Stimulated activated CD4-positive, alpha-beta T cell treated with anti-CD3 and anti-CD28 coated beads, Interleukin-4, amount 100 ng/mL, for 48 hours (primary cell): ENCODE measurements at places on chromosomes 5 and 9.

DNA sequence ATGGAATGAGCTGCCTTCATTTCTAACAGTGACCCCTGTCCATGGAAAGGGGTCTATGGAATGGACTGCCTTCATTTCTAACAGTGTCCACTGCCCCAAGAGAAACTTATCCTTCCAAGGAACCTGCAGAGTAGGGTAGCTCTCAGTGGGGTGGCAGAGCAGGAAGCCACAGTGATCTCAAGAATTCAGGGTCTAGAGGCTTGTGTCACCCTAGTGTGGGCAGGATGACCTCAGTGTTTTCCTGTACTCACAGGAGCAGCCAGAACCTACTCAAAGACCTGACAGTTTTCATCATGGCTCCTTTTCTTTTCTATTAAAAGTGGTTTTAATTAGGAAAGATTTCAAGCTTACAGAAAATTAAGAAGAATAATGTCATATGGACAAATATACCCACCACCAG is 27.5 kb downstream of the SEC61B start:
- DNase-seq: no peak

- no peak for DNase-seq
Measured at GRCh38 chr5:40477856-40478546, 201.7 kb upstream of the PTGER4 start.

DNA sequence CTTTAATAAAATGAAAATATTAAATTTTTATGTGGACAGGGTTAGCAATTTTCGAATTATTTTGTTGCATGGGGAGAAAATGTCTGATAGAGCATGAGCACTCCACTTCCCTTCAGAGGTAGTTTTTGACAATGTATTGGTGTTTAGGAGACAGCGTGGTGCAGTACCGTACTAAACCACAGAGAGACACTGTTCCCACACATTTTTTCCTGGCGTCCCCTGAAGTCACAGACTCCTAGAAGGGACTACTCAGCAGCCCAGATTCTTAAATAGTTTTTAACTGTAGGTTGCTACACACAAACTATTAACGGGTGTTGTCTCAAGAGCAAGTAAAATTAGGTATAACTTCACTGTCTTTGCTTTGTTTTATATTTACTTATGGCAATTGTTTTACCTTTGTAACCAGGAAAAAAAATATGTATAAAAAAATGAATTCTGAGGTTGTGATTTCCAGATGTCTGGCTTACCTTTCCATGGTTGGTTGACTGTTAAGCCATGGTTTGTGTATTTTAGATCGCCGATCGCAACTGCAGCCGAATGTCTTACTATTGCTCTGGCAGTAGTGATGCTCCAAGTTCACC is 171.2 kb downstream of the DOCK8 start:
- no peak for DNase-seq

DNA sequence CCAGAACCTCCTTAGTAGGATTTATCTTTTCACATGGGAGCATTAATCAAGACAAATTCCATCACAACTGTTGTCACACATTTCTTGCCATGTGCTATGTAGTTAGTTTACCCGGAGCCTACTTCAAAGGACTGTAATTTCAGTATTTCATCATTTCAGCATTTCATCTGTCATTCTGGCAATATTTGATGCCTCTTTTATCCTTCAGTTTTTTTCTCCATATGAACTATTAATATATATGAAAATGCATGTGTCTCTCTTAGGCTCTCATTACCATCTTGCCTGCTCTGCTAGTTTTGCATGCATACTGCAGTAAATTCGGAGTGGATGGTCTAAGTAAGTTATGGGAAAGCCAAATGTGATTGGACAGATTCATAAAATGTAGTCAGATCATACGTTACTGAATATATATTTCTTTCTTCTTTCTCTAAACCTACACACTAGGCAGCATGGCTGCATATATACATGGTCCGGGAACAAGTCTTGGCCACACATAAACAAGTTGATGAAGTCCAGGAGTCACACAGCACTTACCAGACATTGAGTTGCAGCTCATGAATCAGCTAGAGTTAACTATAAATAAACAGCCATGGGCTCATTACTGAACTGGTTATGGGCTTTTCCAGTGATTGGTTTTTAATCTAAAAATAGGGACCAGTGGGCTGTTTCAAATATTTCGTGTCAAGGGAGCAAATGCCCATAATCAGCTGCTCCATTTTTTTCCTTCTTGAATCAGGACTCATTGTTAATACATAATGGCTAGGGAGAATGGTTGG is 46.6 kb downstream of the SPATA31D1 start:
- DNase-seq: no peak

DNA sequence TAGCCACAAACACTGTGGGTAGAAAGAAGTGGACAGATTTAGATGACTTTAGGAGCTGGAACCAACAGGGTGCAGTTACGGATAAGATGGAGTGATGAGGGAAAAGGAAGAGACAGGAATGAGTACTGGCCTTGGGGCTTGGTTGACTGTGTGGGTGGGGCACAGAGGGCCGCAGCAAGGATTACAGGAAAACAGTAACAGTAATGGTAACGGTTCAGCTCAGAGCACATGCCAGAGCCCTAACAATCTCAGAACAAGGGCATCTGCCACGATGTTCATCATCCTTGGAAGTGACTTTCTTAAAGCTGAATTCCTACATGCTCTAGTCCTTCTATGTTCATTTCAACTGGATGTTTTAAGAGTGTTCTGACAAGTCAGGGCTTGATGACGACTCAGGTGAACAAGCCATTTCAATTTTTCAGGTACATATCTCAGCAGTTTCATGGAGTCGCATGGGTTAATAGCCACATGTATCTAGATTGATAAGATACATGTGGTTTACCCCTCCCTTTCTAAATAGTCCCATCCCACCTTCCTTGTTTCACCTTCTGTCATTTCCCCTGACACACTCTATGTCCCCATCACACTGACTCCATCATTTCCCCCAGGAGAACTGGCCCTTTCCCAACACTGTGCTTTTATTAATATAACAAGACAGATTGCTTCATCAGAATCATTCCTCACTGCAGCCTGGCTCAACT is 65.0 kb downstream of the CEMIP2 start:
- no peak for DNase-seq

DNA sequence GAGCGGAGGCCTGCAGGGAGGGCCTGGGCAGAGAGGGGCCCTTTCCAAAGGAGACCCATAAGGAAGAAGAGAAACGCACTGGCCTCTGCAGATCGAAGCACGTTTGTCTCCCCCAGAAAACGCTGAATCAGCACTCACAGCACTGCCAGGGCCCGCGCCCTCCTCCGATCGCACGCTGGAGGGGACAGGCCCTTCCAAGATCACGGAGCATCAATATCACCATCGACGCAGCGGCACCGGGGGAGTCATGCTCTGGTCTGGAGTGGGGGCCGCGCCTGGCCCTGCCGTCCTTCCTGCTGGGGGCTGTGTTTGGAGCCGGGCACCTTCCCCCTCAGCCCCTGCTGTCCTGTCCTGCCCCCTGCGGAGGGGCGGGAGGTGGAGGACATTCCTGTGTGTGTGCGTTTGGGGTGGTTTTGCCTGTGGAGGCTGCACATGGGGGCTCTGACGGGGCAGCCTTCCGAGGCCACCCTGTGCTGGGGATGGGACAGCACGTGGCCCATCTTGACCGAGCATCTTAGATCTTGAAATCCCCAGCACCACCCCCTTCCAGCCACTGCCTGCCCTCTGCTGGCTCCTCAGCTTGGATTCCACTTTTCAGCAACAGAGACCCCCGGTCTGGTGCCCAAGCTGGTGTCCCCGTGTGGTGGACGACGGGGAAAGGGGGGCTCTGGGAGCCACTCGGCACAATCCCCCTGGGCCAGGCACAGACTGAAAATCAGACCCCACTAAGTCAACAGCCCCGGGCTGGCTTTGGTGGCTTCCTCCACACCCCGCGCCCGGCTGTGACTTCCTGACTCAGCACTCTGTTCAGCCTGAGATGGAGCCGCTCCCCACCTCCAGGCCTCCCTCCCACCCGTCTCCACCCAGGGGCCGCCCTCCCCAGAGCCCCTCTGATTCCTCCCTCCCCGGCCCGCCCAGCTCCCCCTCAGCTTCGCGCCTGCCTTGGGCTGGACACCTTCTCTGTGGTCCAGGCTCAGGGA is 8.3 kb downstream of the TMEM250 start:
- DNase-seq: no peak

DNA sequence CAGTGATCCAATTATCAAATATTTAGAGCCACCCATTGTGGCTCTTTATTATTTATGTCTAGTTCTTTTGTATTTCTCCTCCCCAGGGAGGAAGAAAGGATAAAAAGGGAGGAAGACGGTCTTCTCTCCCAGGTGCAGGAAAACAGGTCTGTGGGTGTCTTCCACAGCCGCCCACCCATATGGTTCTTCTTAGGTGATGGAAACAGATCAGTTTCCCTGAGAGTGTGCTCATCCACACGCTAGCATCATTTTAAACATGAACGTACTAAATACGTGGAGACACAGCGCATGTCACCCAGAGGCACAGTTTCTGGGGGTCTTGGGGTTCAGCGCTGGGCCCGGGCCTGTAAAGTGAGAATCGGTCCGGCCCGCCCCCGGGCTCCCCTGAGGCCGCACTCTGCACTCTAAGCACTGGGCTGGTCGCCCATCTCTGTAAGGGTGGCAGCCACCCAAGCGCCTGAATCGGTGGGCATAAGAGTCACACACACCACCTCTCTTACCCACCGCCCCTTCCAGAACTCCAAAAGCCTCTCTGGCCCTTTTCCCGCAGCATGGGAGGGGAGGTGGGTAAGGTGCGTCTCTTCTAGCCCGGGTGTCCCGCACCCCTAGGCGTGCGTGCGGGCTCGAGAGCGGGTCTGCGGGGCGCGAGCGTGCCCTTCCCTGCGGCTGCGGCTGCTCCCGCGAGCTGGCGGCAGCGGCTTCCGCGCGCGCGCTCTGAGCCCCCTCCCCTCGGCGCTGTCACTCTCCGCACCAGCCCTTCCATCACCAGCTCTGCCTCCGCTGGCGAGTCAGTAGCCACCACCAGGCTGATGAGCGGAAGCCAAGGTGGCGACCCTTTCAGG is 1.3 kb downstream of the PTCH1 start:
- no peak for DNase-seq

GRCh38 chr5:6673963-6674362 is 39.3 kb upstream of the TENT4A start:
- no peak for DNase-seq

GRCh38 chr5:36495611-36496010 is 110.8 kb upstream of the SLC1A3 start:
- DNase-seq: no peak

DNA sequence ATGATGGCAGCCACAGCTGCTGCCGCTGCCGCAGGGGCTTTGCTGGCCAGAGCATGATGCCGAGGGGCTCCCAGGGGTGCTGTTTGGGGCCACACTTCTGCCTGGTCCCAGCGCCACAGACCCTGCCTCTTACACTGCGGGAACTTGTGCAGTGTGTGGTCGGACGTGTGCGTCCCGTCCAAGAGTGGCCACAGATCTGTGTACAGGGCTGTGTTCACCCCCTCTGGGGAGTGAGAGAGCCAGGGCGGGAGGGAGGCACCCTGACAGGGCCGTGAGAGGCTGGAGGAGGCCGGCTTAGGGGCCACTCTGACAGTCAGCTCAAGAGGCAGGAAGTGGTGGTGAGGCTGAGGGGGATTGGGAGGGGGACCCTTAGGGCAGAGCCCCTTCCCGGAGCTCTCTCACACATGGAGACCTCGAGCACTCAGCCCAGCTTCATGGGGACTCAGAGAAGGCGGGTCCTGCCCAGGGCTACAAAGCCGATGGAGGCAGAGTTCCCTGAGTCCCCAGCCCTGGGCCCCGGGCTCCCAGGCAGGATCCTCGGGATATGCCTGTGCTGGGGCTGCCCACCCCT is 13.1 kb upstream of the CARD19 start:
- no peak for DNase-seq

- no peak for DNase-seq
Measured at GRCh38 chr9:80076162-80076561, 504.4 kb downstream of the TLE4 start.

- DNase-seq: no peak
Measured at GRCh38 chr5:142833517-142834449, 63.6 kb downstream of the ARHGAP26 start.
